ENCODE measurements at places on chromosomes 5 and 9. TPM values are rescaled to one million over a fixed set of nuclear protein-coding genes. Genes with fewer than 3 reads are reported as not detected.

DNA sequence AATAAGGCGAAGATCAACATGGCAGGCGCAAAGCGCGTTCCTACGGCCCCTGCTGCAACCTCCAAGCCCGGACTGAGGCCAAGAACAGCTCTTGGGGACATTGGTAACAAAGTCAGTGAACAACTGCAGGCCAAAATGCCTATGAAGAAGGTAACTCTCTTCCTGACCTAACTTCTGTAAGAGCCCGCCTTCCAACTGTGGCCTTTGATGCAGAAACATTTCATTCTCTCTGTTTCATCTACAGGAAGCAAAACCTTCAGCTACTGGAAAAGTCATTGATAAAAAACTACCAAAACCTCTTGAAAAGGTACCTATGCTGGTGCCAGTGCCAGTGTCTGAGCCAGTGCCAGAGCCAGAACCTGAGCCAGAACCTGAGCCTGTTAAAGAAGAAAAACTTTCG lies 979 bp downstream of the CCNB1 start:
- DNase-seq = no peak

The SLC34A1 gene
- total RNA-seq = not detected

DNA sequence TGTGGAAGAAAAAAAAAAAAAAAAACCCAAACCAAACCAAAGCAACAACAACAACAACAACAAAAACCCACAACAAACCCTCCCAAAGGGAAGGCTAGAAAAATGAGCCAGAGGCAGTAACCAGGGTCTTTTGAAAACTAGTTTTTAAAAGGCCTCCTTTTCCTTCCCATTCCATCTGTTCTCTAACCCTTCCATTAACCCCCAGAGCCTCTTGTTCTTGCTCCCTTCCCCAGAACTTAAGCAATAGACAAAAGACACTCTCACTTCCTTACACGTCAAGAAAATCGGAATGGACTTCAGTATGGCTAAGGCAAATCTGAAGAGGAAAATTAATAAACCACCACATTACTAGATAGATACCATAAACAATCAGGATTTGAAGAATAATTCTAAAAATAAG lies 292.8 kb downstream of the ARL15 start:
- DNase-seq = no peak

DNA sequence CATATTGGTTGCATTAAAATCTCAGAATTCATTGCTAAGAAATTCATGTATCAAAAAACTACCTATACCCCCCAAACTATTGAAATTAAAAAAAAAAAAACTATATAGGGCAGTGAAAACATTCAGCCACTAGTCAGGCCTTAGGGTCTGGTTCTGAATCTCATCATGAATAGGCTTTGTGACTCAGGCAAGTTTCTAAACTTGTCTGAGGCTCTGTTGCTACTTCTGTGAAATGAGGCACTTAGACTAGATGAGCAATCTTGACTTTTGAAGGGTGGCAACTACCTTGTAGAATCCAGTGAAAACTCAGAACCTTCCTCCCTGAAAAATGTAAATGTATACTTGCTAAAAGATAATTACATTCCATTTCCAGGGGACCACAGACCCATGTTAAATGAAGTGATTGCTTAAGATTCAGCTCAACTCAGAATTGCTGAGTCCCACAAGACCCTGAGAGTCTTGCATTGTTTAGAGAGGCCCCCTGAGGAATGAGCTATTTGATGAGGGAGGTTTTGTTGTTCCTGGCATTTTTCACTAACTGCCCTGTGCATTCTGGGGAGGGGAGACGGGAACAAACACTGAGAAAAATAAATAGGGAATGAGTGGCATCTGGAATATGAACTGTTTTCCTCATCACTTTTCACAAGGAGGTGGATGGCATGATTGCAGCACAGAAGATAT lies 29.5 kb downstream of the RAI14 start:
- no peak for DNase-seq

GRCh38 chr5:91178461-91178860 lies 204.7 kb downstream of the ARRDC3 start:
- DNase-seq = no peak

The PCDHB15 gene
- total RNA-seq = 0.53 TPM

The CCNH gene
- 93.9 TPM for total RNA-seq

DNA sequence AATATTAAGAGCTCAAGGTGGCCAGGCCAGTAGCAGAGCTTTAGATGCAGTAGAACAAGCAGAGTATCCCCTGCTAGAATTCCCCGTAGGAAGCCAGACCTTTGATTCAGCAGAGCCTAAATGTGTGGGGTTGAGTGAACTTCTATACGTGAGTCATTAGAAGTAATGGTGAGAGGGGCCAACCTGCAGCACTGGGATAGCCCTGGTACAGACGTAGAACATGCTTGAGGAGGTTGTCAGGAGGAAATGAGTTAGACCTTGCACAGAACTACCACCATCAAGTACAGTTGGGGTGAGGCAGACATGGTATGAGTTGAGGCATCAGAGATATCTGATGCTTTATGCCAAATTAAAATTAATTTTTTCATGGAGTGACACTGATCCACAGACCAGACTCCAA lies 42.0 kb downstream of the PDCD1LG2 start:
- no peak for DNase-seq

- DNase-seq = no peak
These were observed 24.7 kb upstream of the NUDT12 start for GRCh38 chr5:103587185-103587748.

GRCh38 chr5:73913971-73914370 lies 288.0 kb downstream of the ARHGEF28 start:
- DNase-seq = no peak

DNA sequence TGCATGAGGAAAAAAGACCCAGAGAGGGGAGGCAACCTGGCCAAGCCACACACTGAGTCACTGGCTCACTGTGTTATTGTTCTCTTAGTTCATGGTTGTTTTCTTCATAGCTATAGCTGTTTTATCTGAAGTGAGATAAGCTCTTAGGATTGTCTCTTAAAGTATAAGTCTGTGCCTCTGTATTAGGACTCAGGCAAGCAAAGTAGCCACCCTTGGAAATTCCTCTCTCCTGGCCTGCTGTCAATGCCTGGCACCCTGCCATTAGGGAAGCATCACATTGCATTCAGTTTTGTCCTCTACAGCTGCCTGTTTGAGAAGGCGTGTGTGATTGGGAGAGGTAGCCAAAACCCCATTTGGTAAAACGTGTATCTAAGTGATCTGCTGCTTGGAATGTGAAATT lies 147.4 kb upstream of the GLRA1 start:
- no peak for DNase-seq

DNA sequence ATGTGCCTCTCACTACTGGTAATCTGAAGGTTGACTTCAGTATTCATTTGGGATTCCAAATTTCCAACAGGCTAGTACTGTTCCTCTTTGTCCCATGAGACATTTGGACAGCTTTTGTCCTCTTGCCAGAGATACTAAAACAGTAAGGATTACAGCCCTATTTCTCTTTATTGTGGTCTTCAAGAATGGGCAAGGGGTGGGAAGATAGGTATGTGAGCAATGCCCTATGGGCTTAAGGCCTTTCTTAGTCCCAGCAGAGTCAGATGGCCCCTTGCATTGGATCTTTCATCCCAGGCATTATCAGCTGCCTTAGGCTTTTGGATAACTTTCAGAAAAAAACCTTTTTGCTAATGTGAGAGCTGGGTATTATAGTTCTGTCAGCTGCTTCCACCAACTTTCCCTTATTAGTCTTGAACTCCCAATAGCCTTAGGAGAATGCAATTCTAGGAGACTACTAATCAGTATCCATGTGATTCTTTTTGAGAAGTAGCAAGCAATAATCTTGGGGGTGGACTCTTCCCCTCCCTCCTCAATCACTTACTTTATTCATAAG lies 361.1 kb upstream of the NUDT12 start:
- no peak for DNase-seq

DNA sequence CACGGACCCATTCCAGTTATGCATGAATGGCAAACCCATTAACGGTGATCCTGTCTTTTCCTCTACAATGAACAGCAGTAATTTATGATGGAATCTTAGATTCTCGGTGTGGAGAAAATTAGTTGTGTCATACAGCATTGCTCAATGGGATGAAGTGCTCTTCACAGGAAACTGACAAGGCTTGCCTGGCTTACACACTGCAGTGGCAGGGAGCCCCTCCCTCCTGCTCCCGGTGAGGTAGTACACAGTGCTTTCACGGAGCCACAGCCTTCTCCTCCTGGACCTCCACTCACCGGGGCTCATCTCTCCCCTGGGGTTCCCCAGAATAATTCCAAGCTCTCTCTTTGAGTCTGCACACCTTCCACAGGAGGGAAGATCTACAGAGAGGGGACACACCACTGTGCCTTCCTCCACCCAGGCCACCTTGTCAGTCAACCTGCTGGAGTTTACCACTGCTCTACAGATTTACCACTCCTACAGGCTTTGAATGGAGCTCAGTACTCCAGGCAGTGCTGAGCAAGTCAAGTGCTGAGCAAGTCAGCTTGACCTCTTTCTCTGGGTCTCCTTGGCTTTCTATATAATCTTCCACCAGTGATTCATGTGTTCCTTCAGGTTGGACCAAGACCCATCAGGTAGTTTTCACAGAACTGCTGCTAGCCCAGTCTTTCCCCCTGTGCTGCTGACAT lies 59.1 kb upstream of the TBC1D2 start:
- DNase-seq = no peak

DNA sequence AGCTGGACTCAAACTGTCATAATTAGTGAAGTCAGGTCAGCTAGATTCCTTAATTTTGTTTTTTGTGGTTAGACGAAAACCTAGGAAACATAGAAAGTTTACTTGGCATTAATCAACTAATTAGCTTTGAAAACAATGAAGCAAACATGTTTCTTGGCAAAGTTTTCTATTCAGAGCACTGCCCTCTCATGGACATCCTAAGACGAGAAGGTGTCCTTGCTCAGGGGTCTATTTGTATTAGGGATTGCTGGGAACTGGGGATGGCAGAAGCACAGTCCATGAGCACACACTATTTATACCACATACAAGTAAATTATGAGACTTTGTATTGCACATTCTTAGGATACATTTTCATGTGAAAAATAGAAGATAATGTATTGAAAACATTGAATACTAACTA lies 49.7 kb downstream of the POC5 start:
- no peak for DNase-seq

GRCh38 chr5:58543723-58544122 lies 39.2 kb upstream of the RAB3C start:
- DNase-seq = no peak

DNA sequence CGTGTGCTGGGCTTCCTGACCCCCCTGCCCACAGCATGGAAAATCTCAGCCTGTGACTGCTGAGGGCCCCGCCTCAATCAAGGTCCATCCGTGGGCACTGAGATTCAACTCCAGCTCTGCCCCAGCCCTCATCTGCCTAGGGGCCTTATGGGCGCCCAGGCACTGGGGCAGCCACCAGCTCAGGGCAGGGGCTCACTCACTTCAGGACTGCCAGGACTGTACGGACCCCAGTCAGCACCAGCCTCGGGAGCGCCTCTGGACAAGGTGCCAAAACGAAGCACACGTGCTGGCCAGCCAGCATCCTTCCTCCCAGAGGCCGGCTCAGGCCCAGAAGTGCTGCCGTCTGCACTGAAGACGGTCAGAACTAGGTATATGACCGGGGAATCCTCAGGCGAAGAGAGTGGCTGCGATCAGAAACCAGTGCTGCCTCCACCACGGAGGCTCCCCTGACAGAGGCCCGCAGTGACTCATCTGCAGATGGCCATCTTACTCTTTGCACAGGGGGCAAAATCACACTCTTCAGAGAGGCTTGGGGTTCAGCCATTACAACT lies 19.6 kb downstream of the CLPTM1L start:
- no peak for DNase-seq

The TICAM2 gene
- 1.6 TPM for total RNA-seq

The AK8 gene
- 0.28 TPM for total RNA-seq

GRCh38 chr9:72623156-72623555 lies 101.7 kb downstream of the TMC1 start:
- no peak for DNase-seq

The PRSS3 gene
- not detected for total RNA-seq

GRCh38 chr5:176653401-176654385 lies 6.4 kb downstream of the TSPAN17 start:
- no peak for DNase-seq

The FBLL1 gene
- 0.20 TPM for total RNA-seq

The LHX2 gene
- total RNA-seq = not detected

- DNase-seq = no peak
These were observed 127.9 kb downstream of the EFNA5 start for GRCh38 chr5:107542831-107543231.

GRCh38 chr9:89077519-89077918 lies 86.3 kb downstream of the S1PR3 start:
- DNase-seq = no peak

- no peak for DNase-seq
These were observed 64.7 kb downstream of the MEF2C start for GRCh38 chr5:88818296-88818695.

DNA sequence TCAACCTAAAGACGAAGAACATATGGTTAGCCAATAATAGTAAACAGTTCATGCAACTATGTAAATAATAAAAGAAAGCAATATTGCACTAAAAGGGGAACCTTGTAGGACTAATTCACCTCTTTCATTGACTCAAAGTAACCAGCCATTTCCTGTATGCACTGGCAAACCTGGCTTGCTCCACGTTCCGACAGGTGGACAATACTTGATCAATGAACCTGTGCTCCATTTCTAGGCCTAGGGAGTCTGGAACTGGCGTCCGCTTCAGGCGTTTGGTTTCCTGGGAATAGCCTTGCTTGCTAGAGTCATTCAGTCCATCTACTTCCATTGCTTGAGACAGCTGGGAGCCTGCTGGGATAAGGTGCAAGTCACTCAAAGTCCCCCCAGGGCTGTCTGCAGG lies 41.6 kb downstream of the PTAR1 start:
- DNase-seq = no peak

The FAM153A gene
- 92.7 TPM for total RNA-seq

The SLC6A18 gene
- not detected for total RNA-seq

DNA sequence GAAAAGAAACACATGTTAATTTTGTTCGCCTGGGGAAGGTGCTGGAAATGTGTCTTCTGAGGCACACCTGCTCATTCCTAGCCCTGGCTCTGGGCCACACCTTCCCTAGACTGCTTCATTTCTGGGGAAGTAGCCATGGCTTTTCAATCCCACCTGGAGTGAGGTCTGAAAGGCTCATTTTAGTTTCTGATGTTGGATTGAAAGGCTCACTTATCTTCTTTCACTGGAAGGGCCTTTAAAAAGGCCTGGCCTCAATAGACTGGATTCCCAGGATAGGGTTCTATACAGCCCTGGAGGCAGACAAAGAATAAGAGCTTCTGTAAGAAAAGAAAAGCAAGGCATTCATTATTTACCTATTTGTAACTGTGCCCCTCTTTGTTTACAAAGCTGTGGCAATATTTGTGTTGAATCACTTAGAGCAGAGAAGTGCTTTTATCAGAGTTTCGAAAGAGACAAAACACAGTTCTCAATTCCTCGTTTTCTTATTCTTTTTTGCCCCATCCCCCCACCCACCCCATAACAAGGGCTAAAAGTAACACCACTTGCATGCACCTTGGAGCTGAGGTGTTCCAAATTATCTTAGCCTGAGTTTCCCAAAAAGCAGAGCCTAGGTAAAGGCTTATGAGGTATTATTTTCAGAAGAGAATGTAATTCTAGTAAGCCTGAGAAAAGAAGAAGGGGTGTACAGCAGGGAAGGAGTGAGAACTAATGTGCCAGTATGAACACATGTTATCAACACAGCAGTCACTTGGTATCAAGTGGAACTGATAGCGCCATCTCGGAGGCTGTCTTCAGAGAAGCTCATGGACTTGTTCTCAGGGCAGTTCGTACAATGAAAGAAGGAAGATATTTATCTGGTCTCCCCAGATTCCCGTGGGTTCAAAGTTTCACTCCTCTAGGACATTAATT lies 413.1 kb downstream of the KCTD16 start:
- no peak for DNase-seq
